EH (cell line): ENCODE measurements at places on chromosomes 6 and 20.

GRCh38 chr6:6915219-6915618 is 192.5 kb upstream of the RREB1 start:
- DNase-seq: no peak

DNA sequence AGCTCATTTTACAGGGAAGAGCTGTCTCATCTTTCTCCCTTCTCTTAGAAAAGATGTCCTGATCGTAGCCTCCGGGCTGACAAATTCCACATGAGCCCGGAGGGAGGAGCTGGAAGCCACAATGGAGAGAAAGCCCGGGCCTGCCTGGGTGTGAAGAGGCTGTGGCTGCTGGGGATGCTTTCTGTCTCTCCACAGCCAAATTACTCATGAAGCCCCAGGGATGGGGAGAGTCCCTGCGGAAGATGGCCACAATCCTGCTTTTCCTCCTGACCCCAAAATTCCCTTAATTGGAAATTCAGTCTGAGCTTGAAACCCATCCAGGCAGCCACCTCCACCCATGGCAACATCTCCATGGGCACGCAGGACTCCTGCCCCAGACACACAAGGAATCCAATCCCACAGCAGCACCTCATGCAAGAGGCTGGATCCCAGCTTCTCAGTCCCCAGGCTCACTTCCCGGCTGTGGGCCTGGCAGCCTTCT is 32.4 kb downstream of the JPH2 start:
- DNase-seq: peak; percentile 96

DNA sequence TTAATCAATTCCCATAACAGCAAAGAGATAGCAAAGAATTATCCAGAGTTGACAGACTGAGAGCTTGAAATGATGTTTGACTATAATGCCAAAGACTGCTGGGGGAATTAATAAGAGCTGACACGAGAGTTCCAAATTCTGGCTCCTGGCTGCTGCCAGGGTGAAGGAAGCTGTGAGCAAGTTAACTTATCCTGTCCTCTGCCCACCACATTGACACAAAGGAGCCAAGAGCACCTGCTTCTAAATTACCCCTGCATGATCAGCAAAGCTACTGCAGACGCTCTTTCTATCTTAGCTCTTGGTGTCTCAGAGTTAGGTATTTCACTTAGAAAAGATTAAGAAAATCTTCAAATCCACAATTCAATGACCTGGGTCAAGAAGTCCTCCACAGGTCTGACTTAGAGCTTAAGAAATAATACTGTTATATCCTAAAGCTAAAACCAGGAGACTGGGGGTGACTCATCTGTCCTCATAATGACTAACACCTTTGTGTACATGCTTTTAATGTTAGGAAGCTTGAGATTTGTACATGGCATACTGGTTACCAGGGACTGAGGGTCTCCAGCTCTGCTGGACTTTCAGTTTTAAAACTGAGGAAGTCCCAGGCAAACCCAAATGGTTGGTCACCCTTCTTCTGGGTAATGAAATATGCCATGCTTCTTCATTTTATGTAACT is 13.2 kb upstream of the FRK start:
- peak; percentile 57 for DNase-seq

DNA sequence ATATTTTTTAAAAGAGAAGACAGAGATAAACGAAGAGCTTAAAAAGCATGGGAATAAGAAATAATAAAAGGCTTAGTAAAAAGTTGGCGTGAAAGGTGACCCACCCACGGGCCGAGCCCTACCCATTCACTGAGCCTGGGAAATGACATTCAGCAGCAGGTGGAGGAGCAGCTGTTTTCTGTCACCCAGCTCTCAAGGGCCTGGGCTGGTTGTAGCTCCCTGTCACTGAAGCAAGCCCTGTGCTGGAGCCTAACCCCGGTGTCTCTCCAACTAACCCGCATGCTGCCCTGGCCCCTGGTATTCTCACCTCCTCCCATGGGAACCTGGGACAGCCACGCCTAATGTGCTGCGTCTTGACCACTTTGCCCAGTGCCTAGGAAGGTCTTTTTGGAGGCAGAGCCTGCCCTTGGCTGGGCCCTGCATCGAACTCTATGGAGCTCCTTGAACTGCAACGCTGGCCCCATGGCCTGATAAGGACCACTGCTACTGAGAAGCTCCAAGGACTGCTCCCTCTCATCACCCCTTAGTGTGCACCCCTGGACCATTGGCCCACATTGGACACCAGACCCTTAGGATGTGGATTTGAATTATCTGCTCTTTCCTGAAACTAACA is 68.8 kb upstream of the IYD start:
- DNase-seq: no peak

- DNase-seq: no peak
These were observed 119.8 kb downstream of the BCAS1 start for GRCh38 chr20:53950578-53950977.

DNA sequence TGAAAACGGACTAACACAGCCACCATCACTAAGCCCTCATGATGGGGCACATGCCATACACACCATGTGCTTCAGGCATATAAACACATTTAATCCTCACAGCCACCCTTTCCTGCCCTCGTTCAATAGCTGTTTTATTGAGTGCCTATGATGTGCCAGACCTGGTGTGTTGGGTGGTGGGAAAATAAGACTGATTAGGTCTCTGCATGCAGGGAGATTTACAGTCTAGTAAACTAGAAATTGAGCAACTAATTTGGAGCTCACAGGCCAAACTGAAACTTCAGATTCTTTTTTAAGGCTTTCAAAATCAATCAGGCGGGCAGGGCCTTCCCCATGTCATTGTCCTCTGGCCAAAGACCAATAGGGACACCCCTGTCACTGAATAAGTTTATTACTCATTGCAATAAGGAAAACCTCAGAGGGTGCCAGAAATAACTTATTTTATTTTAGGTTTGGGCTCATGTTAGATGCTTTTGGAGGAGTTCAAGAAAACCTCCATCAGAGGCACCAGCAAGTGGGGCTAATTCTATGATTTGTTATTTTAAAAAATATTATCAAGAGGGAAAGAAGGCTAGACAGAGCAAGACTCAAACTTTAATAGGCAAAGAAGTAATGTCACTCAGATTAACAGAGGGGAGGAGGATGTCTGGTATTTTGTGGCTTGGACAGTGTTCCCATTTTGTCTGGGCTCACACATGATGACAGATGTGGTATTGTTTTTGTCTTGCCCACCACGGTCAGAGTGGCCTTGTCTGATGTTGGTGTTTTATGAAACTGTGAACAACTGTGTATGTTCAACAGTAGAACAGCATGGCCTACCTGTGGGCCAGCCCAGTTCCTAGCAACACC is 12.0 kb downstream of the ZFP64 start:
- no peak for DNase-seq
